ENCODE measurements at places on chromosomes 12 and 14. TPM values are rescaled to one million over a fixed set of nuclear protein-coding genes. Genes with fewer than 3 reads are reported as not detected.

Gene CHPT1
- 22.8 TPM for total RNA-seq

Gene RASSF9
- total RNA-seq, result not detected

Gene OR5AU1
- not detected for total RNA-seq

Gene OTX2
- not detected for total RNA-seq

Gene OLR1
- not detected for total RNA-seq

Gene FAM216A
- total RNA-seq, result 66.0 TPM

Gene NANOG
- not detected for total RNA-seq

Gene SRRM4
- not detected for total RNA-seq

Gene LGMN
- 3.7 TPM for total RNA-seq

All from activated naive CD8-positive, alpha-beta T cell treated with anti-CD3 and anti-CD28 coated beads for 36 hours (primary cell).